ENCODE measurements at places on chromosomes 1 and 21. TPM values are rescaled to one million over a fixed set of nuclear protein-coding genes. Genes with fewer than 3 reads are reported as not detected.

The AMPD1 gene
- not detected for total RNA-seq

The CD5L gene
- not detected for total RNA-seq

The FALEC gene
- not detected for total RNA-seq

The GPR157 gene
- total RNA-seq, result 4.7 TPM

The MROH7 gene
- not detected for total RNA-seq

The DNASE2B gene
- total RNA-seq, result not detected

The CFHR4 gene
- not detected for total RNA-seq

The SNX7 gene
- total RNA-seq, result not detected

The S100A12 gene
- total RNA-seq, result not detected

The MARK1 gene
- not detected for total RNA-seq

The MAP3K6 gene
- 9.5 TPM for total RNA-seq

The TRIM67 gene
- not detected for total RNA-seq

The KLF17 gene
- not detected for total RNA-seq

The SYTL1 gene
- total RNA-seq, result 77.7 TPM

The KRTAP10-8 gene
- total RNA-seq, result not detected

The VHLL gene
- not detected for total RNA-seq

The CFH gene
- total RNA-seq, result 0.68 TPM

The GRIK3 gene
- total RNA-seq, result not detected

The NPHS2 gene
- total RNA-seq, result not detected

The TCP10L gene
- total RNA-seq, result 0.31 TPM

The MAGI3 gene
- total RNA-seq, result 2.5 TPM

The LRRC7 gene
- 0.29 TPM for total RNA-seq

The LRRN2 gene
- not detected for total RNA-seq

The ALDH9A1 gene
- total RNA-seq, result 28.2 TPM

The USH2A gene
- not detected for total RNA-seq

The SCAF4 gene
- 49.3 TPM for total RNA-seq

The TFF2 gene
- total RNA-seq, result not detected

The SPATA46 gene
- not detected for total RNA-seq

The S100A9 gene
- not detected for total RNA-seq

The RXRG gene
- not detected for total RNA-seq

The RAB7B gene
- total RNA-seq, result not detected

The TSPEAR gene
- not detected for total RNA-seq

The AMY1A gene
- total RNA-seq, result not detected

The TIAM1 gene
- 38.5 TPM for total RNA-seq

The TCHH gene
- not detected for total RNA-seq

The CYP4A22 gene
- not detected for total RNA-seq

The SGIP1 gene
- total RNA-seq, result not detected

The F3 gene
- total RNA-seq, result not detected

The OR2G6 gene
- total RNA-seq, result not detected

The APCS gene
- total RNA-seq, result not detected

The RHD gene
- not detected for total RNA-seq

The IL20 gene
- total RNA-seq, result not detected

The THEM5 gene
- total RNA-seq, result not detected

The BRDT gene
- total RNA-seq, result not detected

The TRAF3IP3 gene
- total RNA-seq, result 194 TPM

Measured in activated CD8-positive, alpha-beta T cell treated with anti-CD3 and anti-CD28 coated beads for 36 hours (primary cell).